Type B pancreatic cell (in vitro differentiated cells): ENCODE measurements at places on chromosomes 2 and 18.

DNA sequence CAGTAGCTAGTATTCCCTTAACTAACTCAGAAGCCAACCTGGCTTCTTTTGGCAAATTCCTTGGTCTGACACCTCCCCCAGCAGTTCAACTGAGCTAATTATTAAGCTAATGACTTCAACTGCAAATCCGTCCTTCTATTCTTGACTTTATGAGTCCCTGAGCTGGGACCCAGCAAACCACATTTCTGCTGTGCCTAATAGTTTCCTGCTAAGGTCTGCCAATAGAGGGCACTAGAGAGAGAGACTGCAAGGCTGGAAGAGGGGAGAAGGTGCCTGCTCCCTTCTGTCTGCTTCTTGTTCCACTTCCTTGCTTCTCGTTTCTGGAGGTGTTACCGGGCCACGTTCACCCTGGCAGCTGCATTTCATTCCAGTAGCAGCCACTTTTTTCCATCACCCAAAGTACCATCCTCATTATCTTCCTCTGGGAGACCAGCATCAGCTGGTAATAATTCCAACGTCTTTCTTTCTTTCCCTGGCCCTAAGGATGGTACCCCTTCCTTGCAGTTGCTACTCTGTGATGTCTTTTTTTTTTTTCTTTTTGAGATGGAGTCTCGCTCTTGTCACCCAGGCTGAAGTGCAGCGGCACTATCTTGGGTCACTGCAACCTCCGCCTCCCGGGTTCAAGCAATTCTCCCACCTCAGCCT, 352.0 kb downstream of the TNS1 start:
- no peak for DNase-seq

DNA sequence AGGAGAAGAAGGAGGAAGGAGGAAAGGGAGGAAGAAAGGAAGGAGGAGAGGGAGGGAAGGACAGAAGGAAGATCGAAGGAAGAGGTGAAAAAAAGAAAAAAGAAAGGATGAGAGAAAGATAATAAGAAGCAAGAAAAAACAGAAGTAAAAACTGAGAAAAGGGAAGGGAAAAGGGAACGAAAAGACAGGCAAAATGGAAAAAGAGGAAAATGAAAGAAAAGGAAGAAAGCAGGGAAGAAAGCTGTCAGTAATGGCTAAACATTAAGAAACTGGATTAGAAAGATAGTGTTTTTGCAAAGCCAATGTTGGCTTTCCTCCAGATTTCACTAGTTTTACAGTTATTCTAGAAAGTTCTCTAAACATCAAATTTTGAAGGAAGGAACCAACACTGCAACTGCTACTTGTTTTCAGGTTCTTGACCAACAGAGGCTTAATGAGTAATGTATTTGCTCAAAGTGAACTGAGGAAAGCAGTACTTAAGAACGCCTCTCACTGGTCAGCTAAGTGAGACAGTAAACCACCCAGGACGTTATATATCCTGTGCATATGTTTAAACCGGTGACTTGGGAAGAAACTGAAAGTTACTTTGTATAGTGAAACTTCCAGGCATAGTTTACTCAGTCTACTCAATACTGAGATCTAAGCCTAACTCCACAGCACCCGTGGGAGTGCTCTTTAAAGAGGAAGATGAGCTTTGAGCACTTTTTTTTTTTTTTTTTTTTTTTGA, 286.2 kb upstream of the TRIB2 start:
- DNase-seq, result no peak

- DNase-seq, result peak; percentile 98
Observed at GRCh38 chr18:58671111-58671631, at the start of gene MALT1. Gene MALT1, plus strand, starts transcription at chr18:58671465. Its CDS starts 179 bp downstream, at chr18:58671644.

DNA sequence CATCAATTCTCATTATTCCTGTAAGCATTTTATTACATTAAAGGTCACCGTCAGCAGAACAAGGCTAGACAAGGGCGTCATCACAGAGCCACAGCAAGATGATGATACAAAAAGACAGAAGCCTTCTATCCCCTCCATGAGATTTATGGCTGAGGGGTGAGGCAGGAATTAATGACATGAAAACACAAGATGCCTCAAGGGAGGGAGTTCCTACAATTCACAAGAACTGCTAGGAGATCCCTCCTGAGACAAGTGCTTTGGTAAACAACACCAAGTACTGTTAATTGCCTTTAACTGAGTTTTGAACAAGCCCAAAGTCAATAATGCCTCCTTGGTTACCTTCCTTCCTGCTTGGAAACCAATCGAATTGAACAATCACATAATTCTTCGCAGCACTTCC, 14.1 kb downstream of the ADD2 start:
- no peak for DNase-seq
